ENCODE measurements at places on chromosomes 5 and 9.

- DNase-seq: no peak
Measured at GRCh38 chr9:81573415-81574321, 115.7 kb downstream of the TLE1 start.

DNA sequence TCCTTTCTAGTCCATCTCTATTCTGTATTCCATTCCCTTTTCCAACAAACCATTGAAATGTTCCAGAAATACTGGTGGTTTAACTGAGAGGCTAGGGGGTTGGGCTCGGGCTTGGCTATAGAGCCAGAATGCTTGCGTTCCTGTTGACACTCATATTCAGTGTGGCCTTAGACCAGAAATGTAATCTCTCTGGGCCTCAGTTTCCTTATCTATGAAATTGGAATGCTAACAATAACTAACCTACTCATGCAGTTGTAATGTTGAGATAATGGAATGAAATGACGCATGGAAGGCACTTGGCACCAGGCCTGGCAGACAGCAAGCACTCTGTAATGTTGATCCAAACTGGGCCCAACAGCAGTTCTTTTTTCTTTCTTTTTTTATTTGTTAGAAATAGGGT lies 26.8 kb downstream of the JADE2 start:
- DNase-seq: peak; percentile 94

GRCh38 chr5:181223729-181224389 lies 778 bp downstream of the TRIM41 start:
- no peak for DNase-seq

DNA sequence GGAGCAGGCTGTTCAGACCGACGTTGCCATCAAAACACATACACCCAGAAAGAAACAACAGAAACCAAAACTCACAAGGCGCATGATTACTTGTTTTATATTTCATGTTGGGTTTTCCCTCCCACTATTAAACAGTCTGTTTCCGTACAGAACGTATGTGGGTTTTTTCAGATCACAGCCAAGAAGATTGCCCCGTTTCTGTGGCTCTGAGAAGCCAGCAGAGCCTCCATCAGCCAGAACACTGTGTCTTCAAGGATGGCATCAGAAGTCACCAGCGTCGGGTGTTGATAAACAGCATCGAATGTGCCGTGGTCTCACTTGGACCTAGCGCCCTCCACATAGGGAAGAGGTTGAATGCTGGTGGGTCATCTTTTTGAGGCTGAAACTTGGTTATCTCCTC lies 42.8 kb downstream of the FAM78A start:
- no peak for DNase-seq
